ENCODE measurements at places on chromosomes 3 and 15.

GRCh38 chr3:55969634-55970033, 482.5 kb upstream of the WNT5A start:
- DNase-seq, result no peak

DNA sequence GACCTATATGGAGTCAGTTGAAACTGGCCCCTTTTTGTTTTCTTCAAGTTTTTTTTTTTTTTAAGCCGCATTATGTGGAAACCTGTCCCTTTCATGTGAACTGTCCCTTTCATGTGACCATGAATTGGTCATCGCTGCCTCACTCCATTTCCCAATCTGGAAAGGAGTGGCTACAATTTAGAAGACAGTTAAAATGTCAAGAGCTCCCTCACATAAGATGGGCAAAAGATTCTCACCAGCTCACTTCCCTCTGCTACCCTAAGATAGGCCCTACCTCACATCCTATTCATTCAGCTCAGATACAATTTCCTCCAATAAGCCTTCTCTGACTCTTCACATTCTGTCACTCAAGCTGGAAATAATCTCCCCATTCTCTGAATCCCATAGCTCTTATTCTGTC, 111.3 kb upstream of the BCL6 start:
- DNase-seq, result no peak

GRCh38 chr3:33428734-33429133, 11.5 kb downstream of the UBP1 start:
- no peak for DNase-seq

- DNase-seq, result no peak
Measured at GRCh38 chr3:118754406-118755252, 280.0 kb downstream of the IGSF11 start.

- no peak for DNase-seq
Measured at GRCh38 chr3:195708626-195709481, 11.9 kb upstream of the MUC20 start.

All from stimulated activated CD4-positive, alpha-beta T cell treated with anti-CD3 and anti-CD28 coated beads, Interleukin-1b, Interleukin-23, amount 100 ng/mL, for 1 hour (primary cell).